Smooth muscle cell of the brain vasculature (primary cell): ENCODE measurements at places on chromosomes 1 and 21.
A peak's percentile ranks its signal among the peaks of the same experiment; 100 is the strongest.

DNA sequence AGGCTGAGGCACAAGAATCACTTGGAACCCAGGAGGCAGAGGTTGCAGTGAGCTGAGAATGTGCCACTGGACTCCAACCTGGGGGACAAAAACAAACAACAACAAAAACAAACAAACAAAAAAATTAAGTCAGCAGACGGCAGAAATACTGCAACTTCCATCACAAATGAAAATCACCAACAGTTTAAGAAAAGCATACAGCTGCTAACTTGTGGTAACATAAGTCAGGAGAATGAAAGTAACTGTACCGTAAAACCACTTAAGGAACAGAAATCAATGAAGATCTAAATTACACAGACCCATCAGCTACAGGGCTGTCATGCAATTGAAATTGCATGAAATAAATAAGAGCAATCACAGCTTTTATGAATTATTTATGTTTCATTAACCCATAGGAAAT is 25.0 kb downstream of the MCOLN2 start:
- DNase-seq = no peak

GRCh38 chr1:6935361-6935883 is 150.2 kb downstream of the CAMTA1 start:
- DNase-seq = no peak

GRCh38 chr1:82343381-82343780 is 542.6 kb downstream of the ADGRL2 start:
- peak; percentile 65 for DNase-seq

- DNase-seq = no peak
Observed at GRCh38 chr1:241495741-241496140, 23.8 kb downstream of the FH start.

GRCh38 chr21:36429947-36430546 is 44.9 kb downstream of the CHAF1B start:
- DNase-seq = peak; percentile 69
